ENCODE measurements at places on chromosomes 3 and 15.

DNA sequence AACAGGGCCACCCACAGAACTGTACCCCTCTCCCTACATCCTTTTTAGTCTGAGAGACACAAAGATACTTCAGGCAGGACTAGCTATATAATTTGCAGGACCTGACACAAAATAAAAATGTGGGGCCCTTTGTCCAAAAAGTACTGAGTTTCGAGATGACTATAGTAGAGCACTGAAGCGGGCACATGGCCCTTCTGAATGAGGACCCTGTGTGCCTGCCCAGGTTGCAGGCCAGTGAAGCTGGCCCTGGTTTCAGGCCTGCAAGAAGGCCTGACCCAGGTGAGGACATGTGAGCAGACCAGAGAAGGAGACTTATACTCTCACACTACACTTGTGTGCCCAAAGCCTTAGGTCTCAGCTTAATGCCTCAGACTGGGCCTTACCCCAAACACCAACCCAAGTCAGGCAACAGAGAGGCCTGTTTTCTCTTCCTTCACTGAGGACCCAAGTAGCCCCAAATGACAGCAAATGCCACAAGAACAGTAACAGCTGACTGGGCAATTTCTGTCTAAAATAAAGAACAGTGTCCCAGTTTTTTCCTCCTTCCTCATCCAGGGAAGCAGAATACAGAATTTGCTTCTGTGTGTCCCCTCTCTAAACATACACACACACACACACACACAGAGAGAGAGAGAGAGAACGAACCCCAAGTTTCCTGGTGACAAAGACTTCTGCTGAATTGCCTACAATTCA, 100.9 kb upstream of the ARHGEF3 start:
- no peak for DNase-seq

- no peak for DNase-seq
Observed at GRCh38 chr15:82943176-82943575, 9.3 kb downstream of the HOMER2 start.

DNA sequence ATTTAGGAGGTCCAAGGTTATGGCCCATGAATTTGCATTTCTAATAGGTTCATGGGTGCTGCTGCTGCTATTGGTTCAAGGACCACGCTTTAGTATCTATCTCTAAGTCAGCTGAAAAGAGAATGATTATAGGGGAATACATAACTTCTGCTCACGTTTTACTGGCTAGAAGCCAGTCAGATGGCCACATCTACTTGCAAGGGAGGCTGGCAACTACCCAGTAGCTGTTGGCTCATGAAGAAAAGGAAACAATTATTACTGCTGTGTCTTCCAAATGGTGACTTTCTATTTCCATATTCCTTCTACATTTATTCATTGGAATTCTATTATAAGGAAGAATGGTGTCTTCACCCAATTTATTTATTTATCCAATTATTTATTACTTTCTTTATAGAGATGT, 54.2 kb downstream of the SLC25A36 start:
- no peak for DNase-seq

DNA sequence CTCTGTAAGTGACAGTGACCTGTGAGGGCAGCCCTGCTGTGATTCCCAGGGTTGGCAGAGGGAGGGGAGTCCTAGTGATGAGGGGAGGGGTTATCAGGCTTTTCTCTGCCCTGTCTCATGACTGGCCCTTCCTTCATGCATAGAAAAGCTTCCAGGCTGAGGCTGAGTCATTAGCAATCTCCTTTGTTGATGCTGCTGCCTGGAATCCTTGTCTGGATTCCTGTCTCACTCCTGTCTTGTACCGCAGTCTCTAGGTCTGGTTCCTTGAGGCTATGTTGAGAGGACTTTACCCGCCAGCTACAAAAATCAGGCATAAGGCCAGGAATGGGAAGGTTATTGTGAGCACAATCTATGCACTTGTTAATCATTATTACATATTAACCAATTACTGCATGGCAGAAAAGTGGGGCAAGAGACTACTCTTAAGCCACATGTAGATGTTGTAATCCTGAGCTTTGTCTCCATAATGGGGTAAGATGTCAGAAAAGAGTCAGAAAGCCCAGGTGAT, 7.2 kb downstream of the KLHL6 start:
- peak; percentile 13 for DNase-seq

DNA sequence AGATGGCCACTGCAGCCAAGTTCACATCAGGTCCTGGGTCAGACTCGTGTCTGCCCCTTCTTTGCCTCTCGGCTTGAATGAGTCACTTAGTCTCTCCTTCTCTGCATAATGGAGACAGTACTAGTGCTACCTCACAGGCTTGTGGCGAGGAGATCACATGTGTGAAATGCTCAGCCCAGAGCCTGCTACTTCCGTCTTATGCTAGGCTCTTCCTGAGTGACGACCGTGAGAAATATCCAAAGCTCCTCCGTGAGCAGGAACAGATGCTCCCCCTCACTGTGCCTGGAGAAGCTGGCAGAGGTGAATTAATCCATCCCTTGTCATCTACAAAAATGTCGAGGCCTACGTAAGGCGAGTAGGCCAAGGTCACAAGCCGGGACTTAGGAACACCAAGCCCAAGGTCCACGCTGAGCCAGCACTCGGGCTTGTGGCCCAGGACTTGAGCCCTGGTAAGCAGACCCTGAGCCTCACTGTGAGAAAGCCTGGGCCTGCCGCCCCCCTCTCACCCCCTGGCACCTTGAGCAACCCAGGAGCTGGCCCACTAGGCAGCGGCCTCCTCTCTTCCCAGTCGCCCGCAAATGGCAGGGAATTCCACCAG, 17.9 kb downstream of the PAK6 start:
- DNase-seq: no peak

GRCh38 chr3:52705688-52706686, at the start of the genes GLT8D1 and SPCS1:
GLT8D1 (minus strand) TSS chr3:52705791; CDS start chr3:52700460, 5,331 bp downstream.
SPCS1 (plus strand) TSS chr3:52706106; CDS start chr3:52706247, 141 bp downstream.
- DNase-seq: peak; percentile 96

DNA sequence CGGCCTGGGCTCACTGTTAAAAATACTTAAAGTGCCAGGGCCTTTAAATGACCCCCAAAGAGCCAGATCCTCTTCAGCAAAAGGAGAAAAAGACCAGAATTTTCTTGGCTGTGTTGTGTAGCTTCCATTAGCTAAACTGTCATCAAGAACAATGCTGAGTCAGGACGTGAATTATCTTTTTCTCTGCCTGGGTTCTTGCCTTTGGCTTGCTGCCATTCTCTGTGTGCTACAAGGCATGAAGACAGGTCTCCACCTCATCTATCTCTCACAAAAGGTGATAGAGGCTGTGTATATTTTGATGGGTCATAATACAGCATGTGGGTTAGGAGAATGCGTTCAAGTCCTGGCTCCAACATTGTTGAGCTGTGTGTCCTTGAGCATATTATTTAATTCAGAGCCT, 52.4 kb upstream of the SELENOK start:
- peak; percentile 30 for DNase-seq

GRCh38 chr3:116474032-116474780, 28.9 kb upstream of the LSAMP start:
- DNase-seq: no peak

GRCh38 chr15:45399381-45400212, 21.3 kb upstream of the GATM start:
- peak; percentile 83 for DNase-seq

All from hematopoietic multipotent progenitor cell treated with erythropoietin and hydrocortisone succinate and interleukin-3 and kit ligand, for 4 days (in vitro differentiated cells).